ENCODE measurements at places on chromosomes 3 and 15. TPM values are rescaled to one million over a fixed set of nuclear protein-coding genes. Genes with fewer than 3 reads are reported as not detected.

Gene CNOT10
- 24.7 TPM for total RNA-seq

- DNase-seq, result peak; percentile 71
Measured at GRCh38 chr15:72222393-72222792, 8.6 kb downstream of the PKM start.

Gene VILL
- total RNA-seq, result 8.9 TPM

Gene MGA
- total RNA-seq, result 17.2 TPM

DNA sequence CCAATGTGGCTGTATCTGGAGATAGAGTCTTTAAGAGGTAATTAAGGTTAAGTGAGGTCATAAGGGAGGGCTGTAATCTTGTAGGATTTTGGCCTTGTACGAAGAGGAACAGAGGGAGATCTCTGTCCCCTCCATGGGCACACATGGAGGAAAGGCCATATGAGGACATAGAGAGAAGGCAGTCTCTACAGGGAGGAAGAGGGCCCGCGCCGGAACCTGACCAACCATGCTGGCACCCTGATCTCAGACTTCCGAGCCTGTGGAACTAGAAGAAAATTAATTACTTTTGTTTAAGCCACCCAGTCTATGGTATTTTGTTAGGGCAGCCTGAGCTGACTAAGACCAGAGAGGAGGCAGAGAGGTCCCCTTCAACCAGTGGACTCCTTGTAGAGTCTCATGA is 17.7 kb upstream of the MRPS22 start:
- no peak for DNase-seq

Gene SEMA3F
- 151 TPM for total RNA-seq

- DNase-seq, result peak; percentile 21
Measured at GRCh38 chr15:96160269-96160668, 170.2 kb upstream of the NR2F2 start.

Gene SCAPER
- 25.2 TPM for total RNA-seq

Gene C3orf80
- 0.65 TPM for total RNA-seq

DNA sequence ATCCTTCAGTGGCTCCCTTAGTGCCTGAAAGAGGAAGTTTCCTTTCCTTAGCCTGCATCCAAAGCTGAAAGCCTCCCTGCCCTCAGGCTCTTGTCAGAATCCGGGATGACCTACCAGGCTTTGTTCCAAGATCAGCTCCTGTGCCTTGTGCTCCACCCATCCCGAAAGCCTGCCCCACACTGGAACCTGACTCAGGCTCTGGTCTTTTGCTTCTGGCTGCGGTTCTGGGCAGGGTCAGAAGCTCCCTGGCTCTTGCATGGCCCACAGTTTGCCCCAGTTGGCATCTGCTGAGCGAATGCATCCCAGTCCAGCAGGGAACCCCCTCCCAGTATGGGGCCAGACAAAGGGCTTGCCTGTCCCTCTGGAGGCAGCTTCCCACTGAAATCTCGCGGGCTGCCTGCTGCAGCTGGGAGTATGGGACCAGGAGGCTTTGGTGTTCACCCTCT is 25.9 kb upstream of the KIF23 start:
- DNase-seq, result no peak

DNA sequence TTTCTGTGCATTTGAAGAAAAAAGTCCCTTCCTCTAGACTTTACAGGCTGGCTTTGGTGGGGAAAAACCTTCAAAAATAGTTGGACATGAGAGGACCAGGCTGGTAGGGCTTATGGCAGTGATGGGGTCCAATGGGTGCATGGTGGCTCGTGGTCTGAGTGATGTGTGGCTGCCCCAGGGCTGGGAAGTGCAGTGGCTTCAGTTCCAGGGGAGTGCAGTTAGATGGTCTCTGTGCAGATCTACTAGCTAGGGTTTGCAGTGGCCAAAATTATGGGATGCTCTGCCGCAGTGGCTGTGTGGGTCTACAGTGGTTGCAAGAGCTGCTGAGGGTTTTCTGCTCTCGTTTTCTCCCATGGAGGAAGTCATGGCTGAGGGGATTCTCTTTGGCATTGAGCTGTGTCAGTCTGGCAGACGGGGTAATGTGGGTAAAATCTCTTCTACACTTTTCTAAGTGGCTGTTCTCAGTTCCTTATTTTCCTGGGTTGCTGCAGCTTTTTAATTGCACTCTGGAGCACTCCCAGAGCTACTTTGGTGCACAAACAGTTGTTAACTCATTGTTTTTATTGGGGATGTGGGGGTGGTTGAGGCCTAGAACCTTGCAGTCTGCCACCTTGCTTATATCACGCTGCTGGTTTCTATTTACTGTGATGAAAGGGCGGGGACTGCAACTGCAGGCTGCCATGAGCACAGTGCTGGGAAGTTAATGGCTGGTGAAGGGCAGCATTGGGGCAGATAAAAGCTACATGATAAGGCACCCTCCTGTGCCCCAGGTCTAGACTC is 1324.6 kb downstream of the NSUN3 start:
- DNase-seq, result no peak

Gene SNAPC5
- total RNA-seq, result 26.3 TPM

Data from lower leg skin (tissue), 4 donors.